AG04449 (cell line): ENCODE measurements at places on chromosomes 11 and 22.

DNA sequence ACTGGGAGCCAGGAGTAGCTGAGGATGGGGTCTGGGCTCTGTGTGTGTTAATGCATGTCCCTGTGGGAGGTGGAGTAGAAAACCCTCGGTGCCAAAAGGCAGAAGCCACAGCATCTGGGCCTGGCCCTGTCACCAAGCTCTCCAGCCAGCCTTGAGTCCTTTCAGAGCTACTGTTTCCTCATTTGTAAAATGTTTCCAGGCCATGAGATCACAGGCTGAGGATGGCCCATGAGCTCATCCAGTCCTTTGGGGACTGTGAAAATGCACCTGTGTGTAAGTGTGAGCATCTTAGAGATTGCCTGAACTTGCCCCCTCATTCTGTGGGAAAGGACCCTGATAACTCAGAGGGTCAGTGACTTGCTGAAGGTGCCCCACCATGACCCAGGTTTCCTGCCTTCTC is 9.1 kb downstream of the ANKK1 start:
- no peak for DNase-seq

DNA sequence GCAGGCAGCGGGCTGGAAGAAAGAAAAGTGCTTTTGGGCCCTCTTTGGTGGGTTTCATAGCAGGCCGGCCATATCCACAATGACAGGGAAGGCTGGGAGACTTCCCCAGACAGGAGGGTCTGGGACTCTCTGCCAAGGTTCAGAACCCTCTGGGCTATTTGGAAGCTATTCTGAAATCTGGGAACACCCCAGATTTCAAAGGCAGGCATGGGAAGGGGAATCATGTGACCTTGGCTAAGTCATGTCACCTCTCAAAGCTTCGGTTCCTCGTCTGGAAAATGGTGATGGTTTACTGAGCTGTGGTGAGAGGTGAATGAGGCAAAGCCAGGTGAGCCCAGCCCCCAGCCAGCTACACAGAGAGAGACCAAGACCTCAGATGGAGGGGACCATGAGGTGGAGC is 4.6 kb downstream of the CASTOR1 start:
- DNase-seq: no peak

GRCh38 chr11:103547024-103547423 is 437.8 kb downstream of the DYNC2H1 start:
- DNase-seq: no peak

GRCh38 chr11:44349328-44349727 is 39.4 kb upstream of the ALX4 start:
- no peak for DNase-seq

DNA sequence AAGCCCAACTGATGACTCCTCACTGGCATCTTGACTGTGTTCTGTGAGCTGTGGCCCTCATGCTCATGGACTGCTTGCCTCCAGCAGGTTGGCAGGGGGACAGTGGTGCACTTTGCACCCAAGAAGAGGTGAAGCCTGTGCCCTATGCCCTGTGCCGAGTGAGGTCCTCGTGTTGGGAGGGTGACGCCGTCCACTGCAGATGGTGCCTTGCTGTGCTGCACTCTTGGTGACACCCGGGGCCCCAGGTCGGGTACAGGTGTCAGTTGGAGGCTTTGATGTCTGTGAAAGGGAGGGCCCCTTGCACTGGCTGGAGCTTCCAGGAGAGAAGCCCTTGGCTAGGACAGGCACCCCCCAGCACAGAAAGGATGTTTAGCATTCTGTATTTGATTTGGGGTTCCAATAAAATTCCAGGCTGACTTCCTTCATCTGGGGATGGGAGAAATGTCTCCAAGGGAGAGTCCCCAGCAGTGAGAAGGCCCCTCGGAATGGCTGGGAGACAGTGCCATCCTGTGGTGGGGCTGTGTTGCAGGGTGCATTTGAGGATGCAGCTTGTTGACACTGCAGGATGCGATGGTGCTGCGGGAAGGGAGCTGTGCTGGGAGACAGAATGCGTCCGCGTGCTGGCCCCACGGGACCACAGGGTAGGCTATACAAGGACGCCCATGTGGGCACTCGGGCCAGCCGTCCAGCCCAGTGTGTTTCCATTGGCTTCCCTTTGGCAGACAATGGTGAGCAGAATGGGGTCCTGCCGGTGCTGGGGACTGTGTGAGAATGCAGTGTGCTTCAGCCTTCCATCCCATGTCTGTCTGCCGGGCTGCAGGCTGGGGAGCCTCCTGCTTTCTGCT is 2.5 kb upstream of the ZDHHC8 start:
- no peak for DNase-seq

DNA sequence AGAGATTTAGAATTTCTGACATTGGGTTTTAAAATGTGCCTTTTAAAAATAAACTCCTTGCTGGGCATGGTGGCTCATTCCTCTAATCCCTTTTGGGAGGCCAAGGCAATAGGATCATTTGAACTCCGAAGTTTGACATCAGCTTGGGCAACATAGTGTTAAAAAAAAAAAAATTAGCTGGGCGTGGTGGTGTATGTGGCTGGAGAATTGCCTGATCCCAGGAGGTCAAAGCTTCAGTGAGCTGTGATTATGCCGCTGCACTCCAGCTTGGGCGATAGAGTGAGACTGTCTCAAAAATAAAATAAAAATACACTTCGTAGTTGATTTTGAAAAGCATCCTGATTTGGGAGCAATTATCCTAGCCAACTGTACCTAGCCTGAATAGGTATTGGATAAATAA is 3.4 kb upstream of the APLP2 start:
- no peak for DNase-seq

DNA sequence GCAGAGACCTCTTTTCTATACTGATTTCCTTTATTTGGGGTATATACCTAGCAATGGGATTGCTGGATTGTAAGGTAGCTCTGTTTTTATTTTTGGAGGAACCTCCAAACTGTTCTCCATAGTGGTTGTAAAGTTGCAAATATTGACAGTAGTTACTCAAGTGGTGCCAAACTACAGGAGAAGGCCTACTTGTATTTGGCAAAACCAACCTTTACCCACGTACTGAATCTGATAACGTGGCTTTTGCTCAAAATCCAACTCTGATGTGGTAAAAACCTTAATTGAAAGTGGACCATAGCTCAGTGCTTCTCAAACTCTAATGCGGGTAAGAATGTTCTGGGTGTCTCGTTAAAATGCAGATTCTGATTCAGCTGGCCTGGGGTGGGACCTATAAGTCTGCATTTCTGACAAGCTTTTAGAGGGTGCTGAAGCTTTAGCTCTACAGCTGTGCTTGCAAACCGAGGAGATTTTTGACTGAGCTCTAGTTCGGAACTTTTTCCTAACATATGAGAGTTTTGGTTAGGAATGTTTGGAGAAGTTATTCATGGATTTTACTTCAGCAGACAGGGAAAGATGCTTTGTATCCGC is 69.8 kb downstream of the PACS1 start:
- no peak for DNase-seq

DNA sequence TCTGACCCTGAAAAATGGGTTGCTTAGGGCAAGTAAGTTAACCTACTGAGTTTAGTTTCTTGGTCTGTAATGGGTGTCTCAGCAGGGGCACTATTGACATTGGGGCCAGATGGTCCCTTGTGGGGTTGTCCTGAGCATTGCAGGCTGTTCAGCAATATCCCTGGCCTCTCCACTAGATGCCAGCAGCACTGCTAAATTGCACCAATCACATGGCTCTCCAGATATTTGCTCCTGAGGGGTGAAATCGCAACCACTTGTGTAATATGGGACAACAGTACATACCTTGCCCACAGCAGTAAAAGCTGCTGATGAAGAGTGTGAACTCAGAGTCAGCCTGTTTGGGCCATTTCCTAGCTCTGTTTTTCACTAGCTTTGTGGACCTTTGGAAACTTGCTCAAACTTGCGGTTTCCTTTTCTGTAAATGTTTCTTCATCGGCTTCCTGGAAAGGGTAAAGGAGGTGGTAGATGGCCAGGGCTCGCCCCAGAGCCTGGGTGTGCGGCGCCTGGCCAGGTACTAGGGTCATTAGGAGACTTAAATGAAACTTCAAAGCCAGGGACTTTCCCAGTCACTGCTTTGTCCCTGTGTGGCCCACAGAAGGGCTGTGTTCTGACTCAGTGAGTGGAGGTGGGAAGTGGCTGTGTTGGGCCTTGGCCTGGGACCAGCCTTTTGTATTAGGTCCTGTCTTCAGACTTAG is 13.0 kb downstream of the NCF4 start:
- DNase-seq: no peak
